ENCODE measurements at places on chromosomes 16 and 17.

DNA sequence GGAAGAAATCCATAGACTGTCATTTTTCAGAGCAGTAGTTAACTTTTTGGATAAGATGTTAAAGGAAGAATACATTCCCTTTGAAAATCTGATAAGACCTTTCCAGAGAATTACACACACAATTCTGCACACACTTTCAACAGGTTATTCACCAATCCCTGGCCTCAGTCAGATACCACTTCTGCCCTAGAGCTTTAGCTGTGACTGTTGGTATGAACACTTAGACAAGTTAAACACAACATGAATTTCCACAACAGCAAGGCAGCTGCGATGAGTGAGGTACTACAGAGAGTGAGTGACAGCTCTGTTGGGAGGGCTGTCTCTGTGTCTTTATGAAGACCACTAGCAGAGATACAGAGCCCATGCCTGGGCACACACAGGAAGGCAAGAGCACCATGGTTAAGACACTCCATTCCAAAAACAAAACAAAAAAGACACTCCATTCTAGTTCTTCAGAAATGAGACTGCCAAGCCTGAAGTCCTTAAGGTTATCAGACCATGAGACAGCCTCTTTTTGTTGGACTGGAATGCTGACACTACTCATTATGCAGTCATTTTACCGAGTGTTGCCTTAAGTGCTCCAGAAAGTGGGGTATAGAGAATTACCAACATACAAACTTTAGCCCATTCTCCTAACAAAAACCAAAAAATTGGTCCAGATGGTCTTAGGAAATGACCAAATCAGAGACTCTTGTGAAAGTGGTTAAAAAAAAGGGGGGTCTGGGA lies 42.4 kb downstream of the TOM1L2 start:
- DNase-seq: no peak

DNA sequence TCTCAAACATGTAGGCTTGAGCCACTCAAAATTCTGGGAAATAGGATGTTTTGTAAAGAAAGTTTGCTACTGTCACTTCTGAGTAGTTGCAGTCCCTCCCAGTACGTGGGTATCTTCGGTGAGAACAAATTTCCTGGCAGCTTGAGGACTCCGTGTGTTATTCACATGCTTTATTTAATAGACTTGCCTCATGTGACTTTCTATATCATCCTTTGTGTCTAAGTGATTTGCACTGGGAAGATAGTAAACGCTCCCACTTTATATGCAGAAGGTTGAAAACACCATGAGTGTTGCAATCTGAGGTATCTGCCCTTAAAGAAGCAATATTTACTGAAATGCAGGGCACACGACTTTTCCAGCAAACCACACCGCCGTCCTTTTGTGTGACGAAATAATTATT lies 643.7 kb downstream of the MAF start:
- no peak for DNase-seq

DNA sequence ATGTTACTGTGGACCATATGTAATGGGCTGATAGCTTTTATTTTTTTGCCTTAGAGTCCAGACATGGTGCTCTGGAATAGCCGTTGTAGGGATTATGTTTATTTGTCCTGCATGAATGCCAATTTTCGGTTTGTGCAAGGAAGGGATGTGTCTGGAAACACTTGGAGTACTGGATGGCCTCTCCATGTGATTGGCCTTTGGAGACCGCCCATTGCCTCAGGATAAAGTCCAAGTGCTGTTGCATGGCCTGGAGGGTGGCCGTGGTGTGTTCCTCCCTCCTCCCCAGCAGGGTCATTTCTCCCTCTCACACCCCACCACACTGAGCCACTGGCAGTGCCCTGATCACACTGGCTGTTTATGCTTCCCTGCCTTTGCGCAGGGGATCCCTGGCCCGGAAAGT lies 93.9 kb downstream of the MSI2 start:
- no peak for DNase-seq

- no peak for DNase-seq
Observed at GRCh38 chr17:75975757-75976174, 3.2 kb downstream of the ACOX1 start.

- no peak for DNase-seq
Observed at GRCh38 chr17:8150194-8151119, 1.7 kb downstream of the PER1 start.

GRCh38 chr16:5510819-5511370 lies 413.3 kb upstream of the EEF2KMT start:
- DNase-seq: no peak

- DNase-seq: no peak
Observed at GRCh38 chr17:4449736-4450135, 16.0 kb downstream of the SPNS3 start.

GRCh38 chr16:74999609-75000480 lies 1.0 kb downstream of the ZNRF1 start:
- no peak for DNase-seq

DNA sequence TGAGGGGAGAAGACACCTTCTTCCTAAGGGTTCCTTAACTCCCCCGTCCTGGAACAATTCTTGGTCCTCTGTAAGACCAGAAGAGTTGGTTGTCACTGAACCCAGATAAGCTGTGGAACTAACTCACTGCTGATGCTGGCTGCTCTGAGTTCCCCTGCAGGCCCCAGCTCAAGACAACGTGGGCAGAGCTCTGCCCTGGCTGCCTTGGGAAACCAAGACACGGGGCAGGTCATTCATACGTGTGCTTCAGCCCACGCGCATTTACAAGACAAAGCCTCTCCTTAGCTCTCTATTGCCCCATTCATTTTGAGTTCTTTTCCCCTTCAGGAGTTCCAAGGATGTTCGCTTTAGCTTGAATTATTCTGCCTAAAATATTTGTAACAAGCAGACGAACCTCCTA lies 3.4 kb upstream of the NAT9 start:
- DNase-seq: no peak

- DNase-seq: no peak
Observed at GRCh38 chr17:20225162-20226115, 216.3 kb downstream of the SPECC1 start.

DNA sequence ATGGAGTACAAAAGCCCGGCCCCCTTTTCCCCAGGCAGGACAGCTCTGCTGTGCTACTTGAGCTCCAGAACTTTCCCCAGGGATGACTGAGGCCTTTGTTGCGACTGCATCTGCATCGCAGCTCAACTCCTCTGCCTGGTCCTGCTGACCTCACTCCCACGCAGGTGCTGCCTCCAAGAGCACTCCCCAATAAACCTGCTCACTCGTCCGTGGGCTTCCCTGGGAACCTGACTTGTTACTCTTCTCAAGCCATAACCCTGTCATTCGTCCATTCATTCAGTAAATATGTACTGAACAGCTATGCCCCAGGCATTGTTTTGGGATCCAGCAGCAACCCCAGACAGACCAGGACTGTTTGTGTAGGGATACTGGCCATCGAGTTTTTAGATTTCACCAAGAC lies 11.6 kb upstream of the RMI2 start:
- peak; percentile 40 for DNase-seq

DNA sequence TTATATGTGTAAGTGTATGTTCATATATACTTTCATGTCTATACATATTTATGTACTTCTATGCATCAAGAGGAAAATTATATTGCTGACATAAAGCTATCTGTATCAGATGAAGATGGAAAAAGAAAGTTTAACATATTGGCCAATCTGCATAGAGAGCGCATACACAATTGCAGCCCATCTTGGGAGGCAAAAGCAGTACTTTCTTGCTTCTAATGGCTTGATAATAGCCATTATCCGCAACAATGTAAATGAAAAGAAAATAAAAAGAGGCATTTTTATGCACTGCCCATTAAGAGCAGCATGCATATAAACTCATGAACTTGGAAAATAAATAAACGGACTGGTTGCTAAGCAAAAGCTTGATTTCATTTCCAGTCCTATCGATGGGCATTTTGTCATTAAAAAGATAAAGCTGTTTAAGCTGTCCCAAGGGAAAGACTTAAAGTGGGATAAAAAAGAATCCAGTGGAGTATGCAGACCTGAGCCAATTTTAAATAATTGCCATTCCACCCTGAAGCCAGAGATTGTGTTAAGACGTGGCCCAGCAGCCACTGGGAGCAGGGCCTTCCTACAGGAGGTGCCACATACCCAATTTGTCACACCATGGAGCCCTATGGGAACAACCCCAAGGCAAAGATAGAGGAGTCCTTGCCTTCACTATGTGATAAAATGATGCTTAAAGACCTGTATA lies 183.6 kb upstream of the CDH11 start:
- DNase-seq: no peak

GRCh38 chr17:50683434-50684287 lies 24.1 kb downstream of the ANKRD40 start:
- DNase-seq: no peak

DNA sequence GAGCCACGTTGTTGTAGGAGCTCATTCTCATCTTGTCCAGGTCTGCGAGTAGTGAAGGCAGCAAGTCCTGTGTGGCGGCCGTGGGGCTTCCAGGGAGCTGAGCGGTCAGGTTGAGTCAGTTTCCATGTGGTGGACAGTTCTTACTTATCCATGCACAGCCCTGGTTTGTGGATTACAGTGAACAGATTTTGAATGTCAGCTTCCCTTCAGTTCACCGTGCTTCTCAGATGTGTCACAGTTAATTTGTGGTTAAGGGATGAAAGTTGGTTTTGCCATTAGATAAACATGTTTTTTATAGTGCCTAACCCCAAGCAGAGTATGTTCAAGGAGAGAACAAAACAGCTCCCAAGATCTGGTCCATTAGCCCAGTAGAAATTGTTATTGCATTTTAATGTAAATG lies 103.1 kb downstream of the RPTOR start:
- DNase-seq: peak; percentile 10

- DNase-seq: no peak
Observed at GRCh38 chr17:79691931-79692330, 38.8 kb upstream of the ENPP7 start.

DNA sequence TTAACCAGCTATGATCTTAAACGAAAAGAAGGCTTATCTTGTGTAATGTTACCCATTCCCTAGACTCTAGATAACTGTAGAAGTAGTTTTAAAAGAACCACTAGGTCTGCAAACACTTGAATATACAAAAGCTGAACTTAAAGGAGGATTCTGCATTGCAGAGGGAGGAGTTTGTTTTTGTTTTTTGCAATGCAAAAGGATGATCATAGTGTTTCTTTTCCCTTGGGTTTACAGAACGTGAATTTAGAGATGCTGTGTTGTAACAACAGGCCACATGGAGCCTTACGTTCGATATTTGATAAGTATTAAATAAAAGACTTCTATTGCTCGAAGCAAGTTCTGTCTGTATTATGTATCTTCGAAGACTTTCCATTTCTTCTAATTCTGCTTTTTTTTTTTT lies 77.6 kb downstream of the CHD9 start:
- no peak for DNase-seq

- no peak for DNase-seq
Observed at GRCh38 chr17:35129973-35130351, 8.5 kb downstream of the FNDC8 start.

DNA sequence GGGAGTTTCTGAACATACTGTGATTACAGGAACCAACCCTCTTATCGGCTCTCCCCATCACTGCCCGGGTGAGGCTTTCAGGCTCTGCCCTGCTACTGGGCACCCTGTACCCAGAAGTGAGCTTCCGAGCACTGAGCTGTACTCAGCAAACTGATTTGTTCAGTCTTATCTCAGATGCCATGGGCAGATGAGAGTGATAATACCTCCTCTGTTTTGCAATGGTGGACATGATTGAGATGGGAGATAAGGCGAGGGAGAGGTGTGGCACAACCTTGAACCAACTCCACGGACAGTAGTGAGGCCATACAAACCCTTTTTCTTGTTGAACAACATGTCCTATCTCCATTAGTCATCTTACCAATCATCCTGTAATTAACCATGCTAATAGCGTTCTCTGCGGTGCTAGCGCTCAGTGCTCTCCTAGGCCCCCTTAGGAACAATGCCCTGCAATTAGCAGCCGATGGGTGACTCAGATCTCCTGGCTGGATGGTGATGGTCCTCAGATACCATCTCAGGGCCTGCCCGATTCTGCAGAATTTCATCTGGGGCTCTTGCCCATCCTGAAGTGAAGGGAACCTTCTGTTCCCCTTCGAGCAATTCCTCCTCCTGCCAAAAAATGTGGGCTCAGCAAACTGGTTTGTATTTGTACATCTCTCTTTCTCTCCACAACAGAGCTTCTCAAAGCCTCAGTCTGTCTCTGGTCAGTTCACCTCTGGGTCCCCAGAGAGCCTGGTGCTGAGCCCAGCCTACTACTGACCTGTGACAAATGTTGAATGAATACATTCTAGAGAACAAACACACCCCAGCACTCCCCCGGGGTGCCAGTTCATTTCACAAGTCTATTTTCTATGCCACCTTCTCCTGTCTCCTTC lies 139.3 kb upstream of the IRX3 start:
- DNase-seq: no peak

DNA sequence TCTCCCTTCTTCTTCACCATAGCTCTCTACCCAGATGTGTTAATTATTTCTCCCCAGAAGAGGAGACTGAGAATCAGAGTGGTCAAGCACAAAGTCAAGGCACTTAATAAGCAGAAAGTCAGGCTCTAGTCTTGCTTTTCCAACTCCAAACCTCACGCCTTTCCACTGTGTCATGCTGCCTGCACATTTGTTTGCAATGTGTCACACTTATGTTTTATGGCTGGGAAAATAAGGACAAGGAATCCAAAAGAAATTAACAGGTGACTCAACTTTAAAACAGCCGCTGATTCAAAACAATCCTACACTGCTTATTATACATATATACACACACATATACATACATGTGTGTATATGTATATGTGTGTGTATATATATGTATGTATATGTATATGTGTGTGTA lies 255.7 kb upstream of the DYNLRB2 start:
- peak; percentile 43 for DNase-seq

DNA sequence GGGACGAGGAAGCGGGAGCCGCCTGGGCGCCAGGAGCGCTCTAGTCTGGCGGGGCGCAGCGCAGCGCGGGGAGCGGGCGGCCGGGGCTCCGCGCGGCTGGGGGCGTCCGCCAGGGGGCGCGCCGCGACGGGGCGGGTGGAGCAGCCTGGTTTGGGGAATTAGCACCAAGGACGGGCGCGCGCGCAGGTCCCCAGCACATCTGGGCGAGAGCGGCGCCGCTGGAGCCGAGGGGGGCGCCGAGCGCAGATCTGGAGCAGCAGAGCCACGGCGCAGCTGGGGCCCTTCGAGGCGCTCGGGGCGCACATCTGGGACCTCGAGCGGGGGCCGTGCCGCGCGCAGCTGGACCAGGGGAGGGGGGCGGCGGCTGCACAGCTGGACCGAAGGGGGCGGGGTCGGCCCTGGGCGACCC lies at the start of gene NXPH3:
Gene NXPH3 (plus strand): TSS at position 193 of the 409 bp plus-strand sequence. CDS start 349 bp downstream, outside the sequence.
- no peak for DNase-seq

DNA sequence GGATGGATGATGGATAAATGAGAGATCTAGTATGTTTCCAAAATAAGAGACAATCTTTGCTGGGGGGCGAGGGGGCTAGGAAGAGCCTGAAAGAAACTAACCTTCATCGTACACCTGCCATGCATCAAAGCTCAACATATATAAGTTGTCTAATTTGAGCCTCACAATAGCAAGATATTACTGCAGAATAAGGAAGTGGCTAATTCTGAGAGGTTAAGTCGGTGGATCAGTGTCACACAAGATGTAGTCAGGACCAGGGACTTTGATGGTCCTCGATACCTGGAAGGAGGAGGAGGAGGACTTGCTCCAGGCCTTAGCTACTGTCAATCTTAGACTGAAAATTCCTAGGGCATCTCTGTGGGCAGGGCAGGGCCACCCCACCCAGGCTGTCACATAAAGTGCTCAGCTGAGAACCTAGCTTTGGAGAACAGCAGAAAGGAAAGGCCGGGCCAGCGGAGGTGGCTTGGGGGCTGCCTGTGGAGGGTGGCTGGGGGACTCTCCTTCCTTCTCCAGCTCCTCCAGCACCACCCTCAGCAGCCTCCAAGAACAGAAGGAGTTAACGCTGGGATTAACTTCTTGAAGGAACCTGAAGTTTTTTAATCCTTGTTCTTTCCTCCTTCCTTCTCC lies 460 bp upstream of the SLC13A2 start:
- DNase-seq: no peak

- DNase-seq: no peak
Observed at GRCh38 chr17:73028299-73028755, 64.2 kb downstream of the SLC39A11 start.
